ENCODE measurements at places on chromosomes 16 and 17.

DNA sequence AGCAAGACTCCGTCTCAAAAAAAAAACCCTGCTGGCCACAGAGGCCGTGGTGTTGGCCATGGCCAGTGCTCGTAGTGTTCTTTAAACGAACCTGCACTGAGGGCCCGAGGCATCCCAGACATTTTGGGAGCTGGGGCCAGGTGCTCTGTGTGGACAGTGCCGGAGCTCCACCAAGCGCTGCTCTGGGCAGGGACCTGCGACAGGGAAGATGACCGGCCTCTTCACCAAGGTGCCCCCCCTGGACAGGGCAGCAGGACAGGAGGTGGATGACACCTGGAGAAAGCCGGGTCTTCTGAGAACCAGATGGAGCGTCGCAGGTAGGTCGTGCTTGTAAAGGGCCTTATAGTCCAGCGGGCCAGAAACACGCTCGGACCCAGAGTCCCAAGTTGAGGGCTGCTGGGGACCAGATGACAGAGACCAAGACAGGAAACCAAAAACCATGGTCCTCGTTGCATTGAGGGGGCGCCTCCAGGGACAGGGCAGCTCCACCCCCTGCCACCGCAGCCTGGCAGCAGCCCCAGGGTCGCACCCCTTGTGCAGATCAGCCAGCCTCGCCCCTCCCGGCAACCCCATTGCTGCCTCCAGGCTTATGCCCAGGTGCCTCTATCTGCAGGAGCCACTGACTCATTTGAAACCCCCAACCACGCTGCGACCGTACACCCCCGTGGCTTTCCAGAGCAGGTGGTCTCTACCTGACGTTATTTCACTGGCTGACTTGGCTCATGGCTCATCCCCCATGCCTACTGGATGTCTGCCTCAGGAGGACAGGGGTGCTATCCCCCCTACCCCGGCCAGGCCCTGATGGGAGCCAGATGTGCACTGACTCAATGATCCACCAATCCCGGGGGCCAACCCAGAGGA, 4.2 kb upstream of the NTN3 start:
- no peak for DNase-seq

- no peak for DNase-seq
These were observed 2.2 kb downstream of the NR1D1 start for GRCh38 chr17:40097931-40098845.

DNA sequence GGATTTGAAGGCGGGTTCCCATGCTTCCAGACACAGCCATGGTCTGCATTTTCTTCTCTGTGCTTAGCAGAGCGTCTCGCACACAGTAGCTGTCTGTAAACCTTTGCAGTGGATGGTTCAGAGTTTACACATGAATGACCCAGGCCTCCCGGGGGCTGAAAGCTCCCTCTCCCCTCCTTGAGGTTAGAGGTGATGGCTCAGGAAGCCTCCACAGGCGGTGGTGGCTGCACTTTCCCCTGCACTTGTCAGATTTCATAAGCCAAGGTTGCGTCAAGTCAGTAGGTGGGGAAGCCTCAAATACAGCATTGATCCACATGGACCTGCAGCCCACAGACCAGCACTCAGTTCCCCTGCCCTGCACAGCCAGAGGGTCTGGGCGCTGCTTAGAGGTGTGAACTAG, 211.9 kb downstream of the KATNIP start:
- no peak for DNase-seq

DNA sequence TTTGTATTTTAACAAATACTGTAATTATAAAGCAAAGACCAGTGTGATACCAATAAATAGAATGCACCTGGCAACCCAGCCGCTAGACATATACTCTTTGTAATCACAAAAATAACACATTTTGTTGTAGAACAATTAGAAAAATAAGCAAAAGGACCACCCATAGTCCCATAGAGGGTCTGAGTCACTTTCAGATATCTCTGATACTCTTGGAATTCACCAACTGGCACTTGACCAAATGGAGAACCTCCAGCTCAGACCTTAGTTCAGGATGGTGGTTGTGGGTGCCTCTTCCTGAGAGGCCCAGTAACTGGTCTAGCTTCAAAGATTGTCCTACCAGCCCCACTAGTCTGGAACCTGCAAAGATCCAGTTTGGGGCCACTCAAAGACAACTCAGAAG, 789 bp upstream of the TERF2 start:
- DNase-seq, result no peak

- peak; percentile 51 for DNase-seq
These were observed 24.3 kb upstream of the RFFL start for GRCh38 chr17:35087731-35088355.

- DNase-seq, result no peak
These were observed 16.8 kb downstream of the CNTNAP4 start for GRCh38 chr16:76293980-76294379.

DNA sequence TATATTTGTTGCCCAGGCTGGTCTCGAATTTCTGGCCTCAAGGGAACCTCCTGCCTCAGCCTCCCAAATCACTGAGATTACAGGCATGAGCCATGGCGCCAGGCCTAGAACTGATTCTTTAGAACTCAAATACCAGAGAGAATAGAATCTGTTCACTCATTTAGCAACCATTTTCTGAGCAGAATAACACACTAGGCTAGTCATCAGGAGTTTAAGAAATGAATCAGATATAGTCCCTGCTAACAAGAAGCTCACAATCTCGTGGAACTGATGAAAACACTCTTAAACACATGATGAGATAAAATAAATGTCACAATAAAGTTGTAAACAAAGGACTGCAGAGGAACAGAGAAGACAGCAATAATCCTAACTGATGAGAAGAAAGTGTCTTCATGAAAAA, 55.8 kb upstream of the ADCY9 start:
- no peak for DNase-seq

DNA sequence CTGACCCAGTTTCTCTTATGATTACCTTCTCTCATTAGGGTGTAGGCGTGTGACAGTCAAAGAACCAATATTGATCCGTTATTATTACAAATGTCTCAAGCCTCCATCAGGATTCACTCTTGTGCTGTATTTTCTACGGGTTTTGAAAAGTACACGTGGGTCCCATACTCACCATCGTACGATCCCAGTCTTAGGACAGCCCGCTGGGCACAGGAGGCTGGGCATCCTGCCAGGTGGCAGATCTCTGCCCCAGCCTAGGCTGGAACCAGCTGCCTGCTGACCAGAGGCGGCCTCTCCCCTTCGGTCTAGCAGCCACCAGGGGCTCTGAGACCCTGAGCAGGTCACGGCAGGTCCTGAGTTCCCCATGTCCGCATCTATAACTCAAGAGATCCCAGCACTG, 2.0 kb upstream of the METRNL start:
- no peak for DNase-seq

DNA sequence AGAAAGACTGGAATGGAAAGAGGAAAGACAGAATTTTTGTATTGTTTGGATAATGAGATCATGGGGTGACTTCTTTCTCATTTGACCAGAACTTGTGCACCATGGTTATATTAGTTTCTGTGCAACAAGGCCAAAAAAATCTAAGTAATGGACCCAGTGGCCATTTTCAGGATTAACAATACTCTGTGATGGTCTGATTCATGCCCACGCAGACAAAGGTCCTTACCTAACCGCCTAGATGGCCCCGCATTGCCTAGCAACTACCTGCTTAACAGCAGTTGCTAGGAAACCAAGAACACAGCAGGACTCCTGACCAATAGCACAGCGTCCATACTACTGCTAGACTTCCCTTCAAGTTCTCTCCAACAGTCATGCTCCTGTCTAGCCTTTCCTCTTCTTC, 22.4 kb downstream of the MIS12 start:
- DNase-seq, result no peak

DNA sequence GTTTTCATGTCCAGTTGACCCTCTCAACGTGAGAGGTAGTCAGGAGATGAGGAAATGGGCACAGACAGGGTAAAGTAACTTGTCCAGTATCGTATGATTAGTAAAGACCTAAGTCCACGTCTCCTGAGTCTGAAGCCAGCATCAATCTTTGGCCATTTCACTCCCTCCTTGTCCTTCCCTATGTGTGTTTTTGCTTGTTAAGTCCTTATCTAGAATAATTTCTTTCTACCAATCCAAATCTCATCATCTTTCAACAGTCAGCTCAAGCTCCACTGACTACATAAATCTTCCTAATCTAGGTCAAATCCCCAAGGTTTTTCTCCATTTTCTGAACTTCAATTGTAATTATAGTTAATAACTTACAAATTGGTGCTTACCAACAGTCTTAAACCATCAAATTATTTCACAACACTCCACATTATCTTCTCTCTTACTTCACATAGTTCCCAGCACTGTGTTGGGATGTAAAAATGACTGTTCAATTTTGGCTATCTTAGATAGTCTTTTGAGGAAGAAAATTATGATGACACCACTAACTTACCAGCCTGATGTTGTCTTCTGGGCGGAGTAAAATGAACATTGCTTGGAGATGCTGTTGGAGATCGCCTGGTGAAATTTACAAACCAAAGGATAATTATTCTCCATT, 72.3 kb upstream of the CORO6 start:
- DNase-seq, result no peak

GRCh38 chr16:62335356-62335755, 299.1 kb upstream of the CDH8 start:
- no peak for DNase-seq

DNA sequence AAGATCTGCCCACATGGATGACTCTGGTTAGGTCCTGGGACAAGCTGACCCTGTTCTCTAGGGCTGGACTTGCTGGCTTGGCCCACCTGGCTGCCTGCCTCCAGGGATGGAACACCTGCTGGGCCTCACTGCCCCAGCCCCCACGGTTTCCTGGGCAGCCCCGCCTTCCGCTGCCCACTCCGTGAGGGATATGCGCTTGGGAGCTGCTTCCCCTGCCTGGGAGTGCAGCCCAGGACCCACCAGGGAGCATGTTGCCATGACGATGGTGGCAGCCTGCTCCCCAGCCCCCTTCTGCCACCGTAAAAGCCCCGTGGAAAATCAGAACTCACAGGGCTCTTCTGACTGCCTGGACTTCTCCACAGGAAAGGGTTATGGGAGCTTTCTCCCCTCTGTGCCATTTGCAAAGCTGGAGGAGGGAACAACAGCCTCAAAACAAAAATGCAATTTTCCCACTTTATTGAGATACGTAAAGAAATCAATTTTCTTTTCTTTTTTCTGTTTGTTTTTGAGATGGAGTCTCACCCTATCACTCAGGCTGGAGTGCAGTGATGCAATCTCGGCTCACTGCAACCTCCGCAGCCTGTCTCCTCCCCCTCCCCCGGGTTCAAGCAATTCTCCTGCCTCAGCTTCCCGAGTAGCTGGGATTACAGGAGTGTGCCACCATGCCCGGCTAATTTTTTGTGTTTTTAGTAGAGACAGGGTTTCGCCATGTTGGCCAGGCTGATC, 18.0 kb upstream of the GAS7 start:
- no peak for DNase-seq

DNA sequence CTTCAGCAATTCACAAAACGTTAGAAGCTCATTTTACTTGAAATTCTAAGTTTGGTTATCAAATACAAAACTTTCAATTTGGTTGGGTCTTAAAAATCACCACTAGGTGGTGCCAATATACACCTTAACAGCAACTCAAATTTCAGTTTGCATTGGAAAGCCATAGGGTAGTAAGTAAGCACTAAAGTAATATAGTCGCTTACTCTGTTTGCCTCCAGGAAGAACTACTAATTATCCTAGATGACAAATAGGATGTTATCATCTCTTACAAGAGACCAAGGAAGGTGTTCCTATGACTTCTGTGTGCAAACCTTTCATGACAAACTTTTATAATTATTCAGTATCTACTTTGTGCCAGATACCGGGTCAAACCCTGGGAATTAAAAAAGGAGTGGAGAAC, 93.3 kb downstream of the MYO1D start:
- peak; percentile 63 for DNase-seq

- DNase-seq, result no peak
These were observed 25.2 kb downstream of the C17orf67 start for GRCh38 chr17:56808503-56808902.

GRCh38 chr16:72752004-72752695, 295.8 kb downstream of the ZFHX3 start:
- no peak for DNase-seq

DNA sequence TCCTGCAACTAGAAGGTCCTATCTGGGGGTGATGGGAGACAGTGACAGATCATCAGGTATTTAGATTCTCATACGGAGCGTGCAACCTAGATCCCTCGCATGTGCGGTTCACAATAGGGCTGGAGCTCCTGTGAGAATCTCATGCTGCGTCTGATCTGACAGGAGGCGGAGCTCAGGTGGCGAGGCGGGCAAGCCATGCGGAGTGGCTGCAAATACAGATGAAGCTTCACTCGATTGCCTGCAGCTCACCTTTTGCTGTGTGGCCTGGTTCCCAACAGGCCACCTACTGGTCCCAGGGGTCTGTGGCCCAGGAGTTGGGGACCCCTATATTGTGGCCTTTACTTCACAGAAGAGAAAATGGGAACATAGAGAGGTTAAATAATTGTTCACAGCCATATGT, 200.4 kb downstream of the IRF8 start:
- DNase-seq, result no peak

DNA sequence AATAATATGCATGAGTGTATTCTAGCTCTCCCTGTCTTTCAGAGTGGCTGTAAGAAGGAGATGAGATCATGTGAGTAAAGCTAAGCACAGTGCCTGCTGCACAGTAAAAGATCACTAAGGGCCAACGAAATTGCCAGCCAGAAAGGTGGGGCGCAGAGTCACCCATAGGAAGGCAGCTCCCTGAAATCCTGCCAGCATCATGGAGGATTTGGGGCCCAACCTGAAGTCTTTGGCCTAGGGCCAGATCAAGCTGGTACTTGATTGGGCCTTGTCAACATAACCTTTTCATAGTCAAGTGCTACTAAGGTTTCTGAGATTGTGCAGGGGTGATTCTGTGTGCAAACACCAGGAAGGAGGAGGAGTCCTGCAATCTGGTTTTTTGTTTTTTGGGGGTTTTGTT, 16.5 kb downstream of the SCNN1B start:
- no peak for DNase-seq

DNA sequence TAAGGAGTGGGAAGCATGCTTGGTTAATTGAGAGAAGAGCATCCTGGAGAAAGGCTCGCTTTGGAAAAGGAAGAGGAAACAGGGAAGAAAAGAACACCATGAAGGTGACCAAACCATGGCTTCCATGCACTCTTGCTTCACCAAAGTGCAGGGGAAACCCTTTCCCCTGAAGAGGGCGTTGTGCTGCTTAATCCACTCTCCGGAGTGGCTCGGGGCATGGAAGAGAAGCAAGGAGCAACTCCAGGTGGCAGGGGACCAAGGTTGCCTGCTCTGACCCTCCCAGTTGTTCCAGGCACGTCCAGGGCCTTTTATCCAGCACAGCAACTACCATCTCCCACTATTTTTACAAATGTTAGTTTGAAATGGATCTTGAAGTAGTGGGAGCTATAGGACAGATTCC, 108.1 kb downstream of the STX8 start:
- no peak for DNase-seq
